Hematopoietic multipotent progenitor cell treated with erythropoietin and hydrocortisone succinate and interleukin-3 and kit ligand, for 4 days (in vitro differentiated cells): ENCODE measurements at places on chromosomes 5 and 9.

GRCh38 chr5:89929834-89930233, 479.7 kb downstream of the CETN3 start:
- DNase-seq, result no peak

DNA sequence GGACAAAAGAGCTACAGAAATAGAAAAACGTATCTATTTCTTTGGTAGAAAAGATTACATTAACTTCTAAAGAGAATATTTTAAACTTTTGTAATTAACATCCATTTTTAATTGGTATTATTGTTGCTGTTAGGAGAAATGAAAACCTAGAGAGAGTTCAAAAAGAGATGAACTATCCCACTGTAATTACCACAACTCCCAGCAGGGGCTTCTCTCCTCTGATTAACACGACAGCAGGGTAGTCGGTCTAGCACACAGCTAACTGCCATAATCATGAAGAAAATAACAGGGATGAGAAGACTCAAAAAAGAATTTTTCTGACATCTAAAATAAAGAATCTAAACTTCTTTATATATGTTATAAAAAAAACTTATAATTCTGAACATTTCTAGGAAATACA, 86.2 kb upstream of the CDH9 start:
- peak; percentile 61 for DNase-seq

GRCh38 chr9:94182532-94182931, 76.6 kb upstream of the ZNF169 start:
- DNase-seq, result no peak

DNA sequence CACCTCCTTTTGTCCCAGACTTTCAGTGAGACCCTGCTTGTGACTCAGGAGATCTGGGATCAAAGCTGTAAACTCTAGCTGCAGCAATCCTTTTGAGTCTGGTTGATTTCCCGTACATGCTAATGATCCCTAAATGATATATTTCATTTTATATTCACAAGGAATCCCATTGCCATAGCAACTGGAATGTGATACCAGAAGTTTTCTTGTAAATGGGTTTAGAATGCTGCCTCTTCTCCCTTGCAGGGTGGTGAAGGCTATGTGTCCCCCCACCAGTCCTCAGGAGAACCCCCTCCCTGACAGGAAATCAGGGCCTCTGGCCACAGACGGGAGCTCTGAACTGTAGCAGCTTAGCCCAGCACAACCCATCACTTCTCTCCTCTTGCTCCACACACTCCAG, 215.0 kb downstream of the FSTL4 start:
- DNase-seq, result no peak

- DNase-seq, result no peak
Observed at GRCh38 chr5:110221036-110221435, 505.4 kb downstream of the TMEM232 start.

DNA sequence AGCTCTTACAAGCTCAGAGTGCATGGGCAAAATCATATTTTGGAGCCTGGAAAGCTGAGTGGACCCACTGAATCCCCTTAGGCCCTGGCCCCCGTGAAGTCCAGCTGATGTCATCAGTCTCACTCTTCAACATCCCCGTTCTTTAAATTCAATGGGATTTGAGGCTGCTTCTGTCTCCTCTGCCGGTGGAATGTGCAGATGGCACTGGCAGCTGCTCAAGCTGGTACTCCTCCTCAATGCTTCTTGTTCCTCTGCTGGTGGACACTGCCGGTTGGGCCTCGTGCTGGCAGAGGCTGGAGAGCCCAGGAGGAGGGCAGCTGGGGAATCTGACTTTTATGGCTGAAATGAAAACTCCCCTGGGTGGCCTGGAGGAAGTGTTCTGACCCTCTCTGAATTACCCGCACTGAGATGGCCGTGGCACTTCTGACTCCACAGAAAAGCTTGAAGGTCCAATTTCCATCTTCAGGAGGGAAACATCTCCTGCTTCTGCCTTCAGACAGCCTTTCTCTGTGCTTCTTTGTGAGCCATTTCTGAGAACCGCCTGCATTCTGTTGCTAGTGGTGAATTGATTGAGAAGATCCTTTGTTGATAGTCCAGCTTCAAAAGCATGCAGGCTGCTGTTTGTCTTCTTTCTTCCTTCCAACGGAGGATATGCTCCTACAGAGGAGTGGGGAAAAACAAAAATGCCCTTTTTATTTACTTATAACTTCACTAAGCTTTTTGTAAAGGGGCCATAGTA, 298.9 kb downstream of the TMEM38B start:
- no peak for DNase-seq

DNA sequence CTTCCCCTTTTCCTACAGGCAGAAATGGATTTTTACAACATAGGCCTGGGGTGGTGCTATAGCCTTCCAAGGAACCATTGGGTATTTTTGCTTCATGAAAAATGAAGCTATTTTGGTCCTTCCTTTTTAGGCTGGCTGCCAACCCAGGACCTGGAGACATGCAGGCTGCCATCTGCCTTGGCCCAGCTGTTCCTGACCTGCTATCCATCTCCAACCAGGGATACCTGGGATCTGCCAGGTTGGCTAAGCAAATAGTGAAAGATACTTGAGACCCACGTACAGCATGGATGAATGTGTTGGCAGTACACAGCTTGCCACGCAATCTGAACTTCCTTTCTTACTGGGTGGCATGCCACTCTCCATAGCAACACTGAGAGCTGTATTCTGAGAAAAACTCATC, 31.1 kb downstream of the MRPS27 start:
- DNase-seq, result no peak

DNA sequence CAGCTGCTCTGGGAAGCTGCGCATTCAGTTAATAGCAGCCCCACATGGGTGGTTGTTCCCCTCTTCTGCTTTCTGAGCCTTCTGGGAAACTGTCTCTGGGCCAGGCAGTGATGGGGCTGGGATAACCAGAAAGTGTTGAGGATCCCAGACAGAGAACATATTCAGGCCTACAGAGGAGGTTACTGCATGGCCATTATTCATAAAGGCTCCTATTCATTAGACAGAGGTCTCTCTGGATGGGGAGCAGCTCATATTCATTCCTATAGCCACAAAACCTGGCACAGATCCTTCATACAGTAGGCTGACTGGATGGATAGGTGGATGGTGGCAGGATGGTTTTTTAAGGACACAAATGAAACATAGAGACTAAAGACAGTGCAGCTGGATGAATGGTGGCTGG, 76.3 kb downstream of the HSPA4 start:
- no peak for DNase-seq

- no peak for DNase-seq
Observed at GRCh38 chr5:78730300-78731094, 81.9 kb upstream of the LHFPL2 start.

DNA sequence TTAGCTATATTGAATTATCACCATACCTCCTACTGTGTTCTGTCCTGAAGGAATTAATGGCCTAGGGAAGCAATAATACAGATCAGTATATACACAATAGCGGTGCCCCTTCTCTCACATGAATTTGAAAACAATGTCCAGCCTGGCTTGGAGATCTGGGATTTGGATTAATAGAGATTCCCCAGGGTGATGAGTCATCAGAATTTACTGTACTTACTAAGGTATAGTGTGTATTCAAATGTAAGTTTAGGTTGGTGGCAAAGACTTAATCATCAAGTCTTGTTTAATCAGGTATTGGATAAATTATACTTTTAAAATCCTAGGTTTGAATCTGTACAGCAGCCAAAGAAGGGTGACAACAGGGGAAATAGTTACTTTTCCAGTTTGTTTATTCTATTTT, 121.5 kb downstream of the FEM1C start:
- no peak for DNase-seq

DNA sequence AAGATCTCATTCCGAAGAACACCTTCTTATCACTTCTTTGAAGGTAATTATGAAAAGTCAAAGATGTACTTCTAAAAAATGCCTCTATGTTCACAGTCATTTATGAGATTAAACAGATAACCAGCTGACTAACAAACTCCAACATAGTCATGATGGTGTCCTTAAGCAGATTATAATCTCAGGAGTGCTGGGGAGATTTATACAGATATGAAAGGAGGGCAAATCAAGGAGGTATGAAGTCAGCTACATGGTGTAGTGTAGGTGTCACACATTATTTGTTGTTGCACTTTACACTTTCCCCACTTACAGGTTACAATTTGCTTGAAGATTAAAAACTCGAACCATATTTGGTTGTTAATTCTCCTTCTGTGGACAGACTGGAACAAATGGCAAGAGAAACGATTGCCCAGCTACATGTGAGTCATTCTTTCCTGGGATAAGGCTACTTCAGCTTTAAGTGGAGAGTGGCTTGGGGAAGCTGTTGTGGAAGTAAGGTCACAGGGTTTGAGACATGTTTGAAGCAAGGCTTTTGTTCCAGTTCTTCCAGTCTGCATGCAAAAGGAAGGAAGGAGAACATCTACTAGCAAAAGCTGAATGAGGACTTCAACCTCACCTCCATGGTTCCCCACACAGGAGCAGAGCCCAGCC, 320.1 kb downstream of the ADGRV1 start:
- no peak for DNase-seq

DNA sequence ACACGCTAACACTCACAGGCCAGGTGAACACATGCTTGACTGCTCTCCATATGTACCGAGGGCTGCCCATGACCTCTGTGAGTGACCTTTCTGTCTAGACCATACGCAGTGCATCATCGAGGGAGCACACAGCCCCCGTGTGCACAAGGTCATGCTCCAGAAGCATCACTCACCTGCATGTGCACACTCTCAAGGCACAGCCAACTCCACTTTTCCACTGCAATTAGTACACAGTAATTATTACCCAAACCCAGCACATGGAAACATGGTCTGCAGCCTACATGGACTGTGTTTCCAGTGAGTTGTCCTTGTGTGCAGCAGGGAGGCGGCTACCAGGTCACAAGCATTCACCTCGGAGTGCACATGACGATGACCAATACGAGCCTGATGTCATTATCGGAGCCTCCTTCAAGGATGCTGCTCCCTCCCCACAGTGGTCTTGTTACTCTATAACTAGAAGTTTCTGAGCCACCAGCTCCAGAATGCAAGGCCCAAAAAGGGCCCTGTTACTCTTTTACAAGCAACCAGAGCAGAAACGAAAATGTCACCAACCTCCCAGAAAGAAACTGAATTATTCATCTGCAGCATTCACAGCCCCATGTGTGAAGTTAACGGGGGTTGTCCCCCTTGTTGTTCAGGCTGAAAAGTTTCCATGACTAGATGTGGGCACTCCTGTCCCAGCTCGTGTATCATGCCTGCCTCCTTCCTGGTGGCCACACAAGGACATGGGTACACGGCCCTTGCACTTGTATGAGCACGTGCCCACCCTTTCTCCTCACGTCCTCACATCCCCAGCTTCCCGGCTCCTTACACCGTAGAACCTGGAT, 31.2 kb downstream of the SEMA4D start:
- no peak for DNase-seq

- DNase-seq, result no peak
Observed at GRCh38 chr5:130992621-130993020, 172.4 kb downstream of the HINT1 start.

GRCh38 chr9:116860509-116861120, 173.5 kb downstream of the TRIM32 start:
- DNase-seq, result peak; percentile 52

DNA sequence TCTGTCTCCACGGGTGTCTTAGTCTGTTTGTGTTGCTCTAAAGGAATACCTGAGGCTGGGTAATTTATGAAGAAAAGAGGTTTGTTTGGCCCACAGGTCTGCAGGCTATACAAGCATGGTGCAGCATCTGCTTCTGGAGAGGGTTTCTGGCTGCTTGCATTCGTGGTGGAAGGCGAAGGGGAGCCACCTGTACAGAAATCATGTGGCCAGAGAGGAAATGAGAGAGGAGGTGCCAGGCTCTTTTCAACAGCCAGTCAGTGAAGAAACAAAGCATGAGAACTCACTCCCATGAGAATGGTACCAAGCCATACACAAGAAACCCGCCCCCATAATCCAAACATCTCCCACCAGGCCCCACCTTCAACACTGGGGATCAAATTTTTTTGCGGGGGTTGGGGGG, 53.4 kb downstream of the PFDN1 start:
- no peak for DNase-seq

DNA sequence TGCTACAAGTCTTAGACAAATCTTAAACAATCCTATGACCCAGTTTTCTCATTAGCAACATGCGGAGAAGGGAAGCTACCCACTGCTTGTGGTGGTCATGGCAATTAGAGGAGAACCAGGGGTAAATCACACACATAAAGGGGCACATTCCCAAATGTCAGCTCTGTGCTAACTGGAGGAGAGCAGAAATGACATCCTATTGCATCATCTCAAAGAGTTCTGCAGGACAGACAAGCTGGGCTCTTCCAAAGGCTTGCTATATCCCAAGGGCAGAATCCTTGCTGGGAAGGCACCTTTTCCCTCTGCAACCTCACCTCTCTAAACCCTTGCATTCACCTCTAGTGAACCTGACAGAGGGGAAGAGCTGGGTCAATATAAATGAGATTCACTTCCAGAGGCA, 17.0 kb upstream of the WWC1 start:
- no peak for DNase-seq

GRCh38 chr9:119050281-119050680, 319.0 kb downstream of the BRINP1 start:
- DNase-seq, result no peak

DNA sequence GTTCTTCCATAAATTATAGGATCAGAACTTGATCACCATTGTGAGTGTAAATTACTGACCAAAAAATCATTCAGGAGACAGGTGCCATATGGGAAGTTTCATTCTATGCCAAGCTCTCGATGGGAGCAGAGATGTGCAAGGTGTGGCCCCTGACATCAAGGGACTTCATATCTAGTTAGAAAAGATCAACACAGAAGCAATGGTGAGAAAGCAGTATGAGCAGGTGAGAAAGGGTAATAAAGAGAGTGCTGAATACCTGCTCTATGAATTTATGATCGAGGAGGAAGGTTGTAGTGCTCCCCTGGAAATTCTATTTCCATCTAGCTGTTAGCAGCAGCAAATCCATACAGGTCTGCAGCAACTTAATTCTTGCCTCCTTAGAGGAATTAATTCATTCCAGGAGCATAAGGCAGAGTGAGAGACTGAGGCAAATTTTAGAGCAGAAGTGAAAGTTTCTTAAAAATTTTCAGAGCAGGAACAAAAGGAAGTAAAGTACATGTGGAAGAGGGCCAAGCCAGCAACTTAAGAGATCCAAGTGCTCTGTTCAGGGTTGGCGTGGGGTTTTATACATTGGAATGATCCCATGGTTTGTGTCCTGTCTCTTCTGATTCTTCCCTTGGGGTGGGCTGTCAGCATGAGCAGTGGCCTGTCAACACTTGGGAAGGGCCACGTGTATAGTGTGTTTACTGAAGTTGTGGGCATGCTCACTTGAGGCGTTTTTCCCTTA, 181.8 kb downstream of the SAXO1 start:
- no peak for DNase-seq

DNA sequence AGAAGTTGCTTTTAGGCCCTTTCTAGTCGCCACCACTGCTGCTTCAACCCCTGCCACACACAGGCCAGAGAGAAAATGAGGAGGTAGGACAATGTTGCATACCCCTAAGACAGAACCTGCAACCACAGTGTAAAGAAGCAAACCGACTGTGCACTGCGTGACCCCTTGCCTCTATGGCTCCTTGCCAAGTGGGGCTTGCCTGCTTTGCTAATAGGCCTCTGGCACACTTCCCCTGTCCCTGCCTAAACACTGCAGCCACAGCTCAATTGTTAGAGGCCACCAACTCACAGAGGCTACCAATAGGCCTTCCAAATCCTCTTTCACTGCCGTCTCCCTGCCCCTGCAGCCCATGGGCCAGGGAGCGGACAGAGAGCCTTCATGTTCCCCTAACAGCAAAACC, 280.1 kb downstream of the CDH10 start:
- no peak for DNase-seq
